ENCODE measurements at places on chromosomes 2 and 18.

- DNase-seq = no peak
These were observed 1074.9 kb downstream of the TDRD15 start for GRCh38 chr2:22198381-22199283.

GRCh38 chr2:37587817-37588216, 83.6 kb downstream of the CDC42EP3 start:
- no peak for DNase-seq

GRCh38 chr2:118496870-118497611, 350.4 kb downstream of the EN1 start:
- no peak for DNase-seq

- DNase-seq = no peak
These were observed 5.3 kb upstream of the TYMS start for GRCh38 chr18:652131-652530.

DNA sequence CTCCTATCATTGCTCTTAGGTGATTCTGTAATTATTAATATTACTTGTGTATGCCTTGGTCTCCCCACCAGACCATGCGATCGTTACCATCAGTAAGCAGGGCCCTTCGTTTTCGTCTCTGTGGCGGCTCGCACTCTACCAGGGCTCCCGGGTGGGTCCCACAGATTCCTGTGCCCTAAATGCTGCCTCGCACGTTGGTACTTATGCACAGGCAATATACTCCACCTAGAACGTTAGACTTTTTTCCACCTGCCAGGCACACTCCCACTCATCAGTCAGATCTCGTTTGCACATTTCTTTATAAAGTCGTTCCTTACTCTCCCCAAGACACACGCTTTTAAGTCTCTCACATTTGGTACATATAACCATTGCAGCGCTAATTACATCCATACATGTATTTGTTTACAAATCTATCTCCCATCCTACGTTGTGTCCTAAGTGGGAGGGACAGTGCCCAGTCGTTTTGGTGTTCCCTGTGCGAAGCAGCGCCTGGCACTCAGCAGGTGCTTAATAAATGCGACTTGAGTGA, 901 bp downstream of the FEZ2 start:
- no peak for DNase-seq

GRCh38 chr2:41782306-41783158, 265.3 kb upstream of the PKDCC start:
- no peak for DNase-seq

DNA sequence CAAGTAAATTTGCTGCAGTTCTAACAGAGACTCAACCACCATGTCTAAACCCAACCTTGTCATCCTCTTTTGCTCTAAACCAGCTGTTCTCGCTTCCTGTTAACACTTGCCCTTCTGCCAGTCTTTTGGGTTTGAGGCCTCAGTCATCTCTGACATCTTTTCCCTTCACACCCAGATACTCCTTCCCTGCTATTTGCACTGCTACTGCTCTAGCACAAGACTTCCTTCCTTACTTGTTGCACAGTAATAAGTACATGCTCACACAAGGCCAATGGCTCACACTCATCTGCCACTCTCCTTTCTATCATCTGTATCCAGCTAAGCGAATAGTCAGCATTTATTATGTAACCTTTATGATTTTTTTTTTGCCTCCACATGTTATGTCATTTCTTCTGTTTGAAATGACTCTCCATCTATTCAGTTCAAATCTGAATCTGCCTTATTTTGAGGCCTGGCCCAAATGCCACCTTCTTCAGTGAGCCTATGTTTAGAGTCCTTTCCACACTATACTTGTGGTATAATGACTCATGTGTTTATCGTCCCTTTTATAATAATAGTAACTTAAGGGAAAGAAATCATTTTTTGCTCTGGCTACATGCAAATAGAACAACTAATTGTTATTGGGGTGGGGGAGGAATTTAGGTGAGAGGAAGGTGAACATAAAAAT, 22.5 kb upstream of the CDKL4 start:
- no peak for DNase-seq

- DNase-seq = no peak
These were observed 20.2 kb downstream of the DPP4 start for GRCh38 chr2:162053808-162054155.

DNA sequence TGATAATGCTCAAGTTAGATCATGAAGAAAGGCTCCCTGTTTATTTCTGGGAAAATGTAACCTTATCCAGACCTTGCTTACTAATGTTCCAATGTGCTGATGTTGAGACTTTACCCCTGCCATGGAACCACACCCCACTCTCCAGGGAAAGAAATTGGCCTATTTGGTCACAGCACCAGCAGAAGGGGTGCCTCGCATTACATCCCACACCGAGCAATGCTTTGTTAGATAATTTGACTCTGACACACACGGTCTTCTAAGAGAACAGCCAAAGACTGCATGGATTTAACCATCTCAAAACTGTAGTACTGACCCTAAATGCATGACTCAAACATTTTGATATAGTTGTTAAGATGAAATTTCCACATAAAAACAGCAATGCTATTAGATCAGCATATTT, 152.1 kb upstream of the CCDC150 start:
- no peak for DNase-seq

DNA sequence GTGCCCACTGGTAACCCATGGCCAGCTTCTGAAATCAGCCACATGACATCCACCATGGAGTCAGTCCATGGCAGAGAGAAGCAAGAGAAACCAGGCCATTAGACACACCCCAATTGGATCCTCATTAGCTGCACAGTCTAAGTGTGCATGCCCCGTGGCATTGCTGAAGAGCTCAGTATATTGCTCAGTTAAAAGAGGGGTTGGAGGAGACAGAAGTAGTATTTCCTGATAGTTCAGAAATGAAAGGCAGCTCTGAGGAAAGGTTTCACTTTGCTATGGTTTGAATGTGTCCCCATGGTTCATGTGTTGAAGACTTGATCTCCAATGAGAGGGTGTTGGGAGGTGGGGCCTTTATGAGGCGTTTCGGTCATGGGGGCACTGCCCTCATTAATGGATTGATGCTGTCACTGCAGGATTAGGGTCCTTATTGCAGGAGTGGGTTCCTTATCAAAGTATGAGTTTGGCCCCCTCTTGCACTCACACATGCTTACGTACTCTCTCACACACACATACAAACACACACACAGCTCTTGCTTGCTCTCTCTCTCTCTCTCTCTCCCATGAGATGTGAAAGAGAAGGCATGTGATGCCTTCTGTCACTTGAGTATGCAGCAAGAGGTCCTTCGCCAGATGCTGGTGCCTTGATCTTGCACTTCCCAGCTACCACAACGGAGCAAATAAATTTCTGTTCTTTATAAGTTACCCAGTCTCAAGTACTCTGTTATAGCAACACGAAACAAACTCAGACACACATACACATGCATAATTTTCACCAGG, 58.0 kb downstream of the TMEM163 start:
- DNase-seq = no peak

GRCh38 chr2:229212241-229212640, 58.8 kb downstream of the PID1 start:
- no peak for DNase-seq

DNA sequence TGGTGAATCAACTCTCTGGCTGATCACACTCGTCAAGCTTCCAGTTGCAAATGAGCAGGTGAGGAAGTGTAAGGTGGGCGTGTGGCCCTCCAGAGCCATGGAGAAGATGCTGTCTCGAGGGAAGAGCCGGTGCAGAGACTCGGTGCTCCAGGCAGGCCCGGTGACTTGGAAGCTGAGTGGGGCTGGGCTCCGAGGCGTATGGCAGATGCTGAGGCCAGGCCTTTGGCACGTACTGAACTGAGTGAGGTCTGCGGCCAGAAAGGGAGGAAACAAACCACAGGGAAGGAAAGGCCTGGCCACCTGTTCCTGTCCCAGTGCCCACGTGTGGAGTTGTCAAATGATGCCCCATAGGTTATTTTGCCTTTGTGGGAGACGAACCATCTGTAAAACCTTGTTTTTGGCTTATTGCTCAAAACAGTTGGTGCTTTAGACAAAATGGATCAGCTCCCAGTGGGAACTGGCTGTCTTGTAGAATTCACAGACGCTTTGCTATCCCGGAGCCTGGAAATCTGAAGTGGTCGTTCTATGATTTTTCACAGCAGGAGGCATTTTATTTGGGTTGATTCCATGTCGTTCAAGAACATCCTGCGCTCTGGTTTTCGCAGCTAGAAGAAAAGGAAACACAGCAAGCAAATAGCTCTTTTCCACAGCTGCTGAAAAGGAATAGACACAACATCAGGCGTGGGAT, 117.5 kb upstream of the TMEM18 start:
- DNase-seq = no peak

DNA sequence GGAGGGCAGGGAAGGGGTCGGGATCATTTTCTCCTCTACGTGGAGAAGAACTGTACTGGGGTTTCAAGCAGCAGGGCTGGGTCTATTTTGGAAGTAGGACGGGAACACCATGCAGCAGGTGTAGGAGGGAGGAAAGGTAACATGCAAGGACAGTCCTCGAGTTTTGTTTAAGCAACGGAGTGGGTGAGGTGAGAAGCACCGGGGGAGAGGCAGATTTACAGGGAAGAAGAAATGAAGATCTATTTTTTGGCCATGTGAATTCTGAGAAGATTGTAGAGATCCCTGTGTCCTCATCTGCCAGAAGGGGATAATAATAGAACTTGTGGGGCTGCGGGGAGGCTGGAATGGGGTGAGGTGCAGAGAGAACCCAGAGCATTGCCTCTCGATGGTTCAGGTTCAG, 85.6 kb downstream of the INPP5D start:
- no peak for DNase-seq

DNA sequence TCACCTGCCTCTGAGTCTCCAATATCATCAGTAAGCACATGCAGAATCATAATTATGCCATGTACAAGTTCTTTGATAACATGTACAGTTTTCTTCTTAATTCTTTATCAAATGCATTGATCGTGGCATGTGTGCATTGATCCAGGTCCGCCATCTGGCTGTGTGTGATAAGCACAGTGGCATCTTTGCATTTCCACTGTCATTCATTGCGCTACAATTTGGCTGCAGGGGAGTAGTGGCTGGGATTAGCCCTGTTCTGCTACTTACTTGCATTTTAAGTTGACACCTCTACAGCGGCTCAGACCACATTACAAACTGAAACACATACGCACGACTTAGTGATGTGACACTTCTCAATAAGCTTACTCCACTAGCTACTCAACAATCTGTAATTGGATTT, 83.6 kb upstream of the OTX1 start:
- no peak for DNase-seq

DNA sequence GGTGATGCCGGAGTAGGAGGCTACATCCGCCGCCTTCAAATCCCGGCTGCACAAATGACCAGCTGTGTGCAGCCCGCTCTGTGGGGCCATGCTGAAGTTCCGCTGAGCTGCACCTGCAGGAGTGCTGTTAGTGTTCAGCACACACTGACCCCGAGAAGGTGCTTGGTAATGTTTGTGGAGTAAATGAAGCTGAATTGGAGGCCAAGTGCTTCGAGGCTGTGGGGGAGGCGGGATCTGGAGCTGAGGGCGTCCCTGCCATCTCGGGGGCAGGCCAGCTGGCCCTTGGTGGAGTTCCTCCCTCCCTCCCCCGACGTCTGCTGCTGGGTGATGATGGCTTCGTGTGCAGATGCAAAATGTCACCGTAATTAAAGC, 23.2 kb downstream of the KCNF1 start:
- no peak for DNase-seq

- DNase-seq = no peak
These were observed 25.0 kb upstream of the FAHD2A start for GRCh38 chr2:95377216-95378123.

DNA sequence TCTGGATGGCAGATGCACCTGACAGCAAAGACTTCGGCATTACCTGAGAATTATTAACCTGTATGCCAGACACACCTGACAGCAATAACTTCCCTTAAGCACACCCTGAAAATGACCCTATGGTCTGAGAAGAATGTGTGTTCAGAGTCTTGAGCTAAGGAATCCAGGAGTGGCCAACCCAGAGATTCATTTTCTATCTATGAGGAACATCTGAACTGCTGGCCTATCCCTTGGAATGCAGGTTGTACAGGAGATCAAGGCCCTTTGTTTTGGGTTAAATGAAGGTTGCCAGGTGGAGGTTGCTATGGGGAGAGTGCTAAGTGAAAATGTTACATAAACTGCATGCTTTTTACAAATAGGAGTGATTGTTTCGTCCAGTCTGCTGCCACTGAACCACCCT, 200.9 kb upstream of the MEIS1 start:
- DNase-seq = no peak

DNA sequence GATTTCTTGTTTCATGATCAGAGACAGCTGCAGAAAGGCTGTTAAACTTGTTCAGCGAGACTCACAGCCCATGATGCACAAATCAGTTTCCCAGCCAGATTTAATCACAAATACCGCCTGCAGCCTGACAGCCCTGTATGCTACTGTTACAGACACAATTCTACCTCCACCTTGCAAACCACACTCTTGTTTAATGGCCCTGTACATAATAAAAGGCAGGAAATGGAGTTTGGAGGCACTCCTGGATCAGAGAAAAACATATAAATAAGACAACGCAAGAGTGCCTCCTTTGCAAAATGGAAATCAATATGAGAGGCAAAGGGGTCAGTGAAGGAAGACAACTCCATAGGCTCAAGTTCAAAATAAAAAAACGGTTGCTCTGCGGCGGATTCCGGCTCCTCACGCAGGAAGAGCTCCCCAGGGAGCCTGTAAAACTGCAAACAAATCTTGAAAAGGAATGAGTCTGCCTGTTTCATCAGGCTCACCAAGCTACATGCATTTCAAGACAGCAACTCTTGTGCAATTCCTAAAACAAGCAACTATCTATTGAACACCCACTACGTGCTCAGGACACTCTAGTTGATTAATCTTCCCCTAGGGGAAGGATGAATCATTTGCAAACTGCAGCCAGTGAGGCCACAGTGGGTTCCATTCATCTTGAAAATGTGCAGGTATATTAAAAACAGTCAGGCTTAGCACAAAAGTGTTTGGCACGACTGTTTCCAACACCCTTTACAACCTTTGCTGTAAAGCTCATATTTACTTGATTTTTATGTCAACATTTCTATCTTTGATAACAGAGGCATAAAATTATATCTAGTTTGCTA, 37.5 kb downstream of the TBC1D8 start:
- no peak for DNase-seq

DNA sequence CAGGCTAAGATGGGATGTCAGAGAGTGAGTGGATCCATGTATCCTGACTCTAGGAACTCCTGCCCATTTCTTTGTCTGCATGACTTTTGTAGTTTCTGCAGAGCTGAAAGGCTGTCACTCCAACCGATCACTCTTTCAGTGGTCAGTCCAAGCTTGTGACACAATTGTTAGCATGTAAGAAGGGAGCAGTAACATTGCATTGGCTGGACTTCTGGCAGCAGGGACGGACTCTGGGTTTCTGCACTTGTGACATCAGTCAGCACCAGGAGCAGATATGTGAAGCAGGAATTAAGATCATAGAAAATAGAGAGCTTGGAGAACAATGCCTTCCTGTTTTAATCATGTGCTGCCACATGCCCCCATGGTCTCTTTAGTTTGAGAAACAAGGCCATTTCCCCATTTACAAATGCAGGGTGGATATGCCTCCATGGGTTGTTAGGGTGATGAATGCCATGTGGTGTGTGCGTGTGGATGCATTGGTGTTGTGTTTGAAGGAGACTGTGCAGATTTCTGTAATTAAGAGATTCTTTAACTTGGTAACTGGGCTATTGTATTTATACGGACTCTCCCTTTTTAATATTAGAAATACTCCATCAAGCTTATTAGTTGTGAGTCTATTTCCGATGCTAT, 214.3 kb upstream of the EPHA4 start:
- no peak for DNase-seq

Data from T-helper 1 cell (primary cell).